Neural crest cell (in vitro differentiated cells): ENCODE measurements at places on chromosomes 3 and 15.
A peak's percentile ranks its signal among the peaks of the same experiment; 100 is the strongest.

DNA sequence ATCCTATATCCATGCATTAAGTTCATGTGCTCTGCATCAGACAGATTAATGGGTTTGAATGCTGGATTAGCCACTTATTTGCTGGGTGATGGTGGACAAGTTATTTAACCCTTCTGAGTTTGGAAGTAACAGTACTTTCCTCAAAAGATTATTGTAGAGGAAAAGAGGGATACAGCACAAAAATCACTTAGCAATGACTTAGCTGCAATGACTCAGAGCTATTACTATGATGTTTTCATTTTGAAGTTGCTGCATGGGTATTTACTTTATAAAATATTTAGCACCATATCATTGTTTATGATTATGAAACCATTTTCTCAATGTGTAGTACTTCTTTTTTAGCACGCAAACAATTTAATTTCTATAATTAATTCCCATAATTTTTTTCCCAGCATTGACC lies 248.4 kb downstream of the MYRIP start:
- H3K4me3 ChIP-seq = no peak overlapping the region
- H3K4me1 ChIP-seq = no peaks in the 10 kb centered on the region
- no peak for DNase-seq
- H3K27me3 ChIP-seq = peaks cover 14% of the 10 kb centered on the region
- H3K27ac ChIP-seq = no peak overlapping the region

DNA sequence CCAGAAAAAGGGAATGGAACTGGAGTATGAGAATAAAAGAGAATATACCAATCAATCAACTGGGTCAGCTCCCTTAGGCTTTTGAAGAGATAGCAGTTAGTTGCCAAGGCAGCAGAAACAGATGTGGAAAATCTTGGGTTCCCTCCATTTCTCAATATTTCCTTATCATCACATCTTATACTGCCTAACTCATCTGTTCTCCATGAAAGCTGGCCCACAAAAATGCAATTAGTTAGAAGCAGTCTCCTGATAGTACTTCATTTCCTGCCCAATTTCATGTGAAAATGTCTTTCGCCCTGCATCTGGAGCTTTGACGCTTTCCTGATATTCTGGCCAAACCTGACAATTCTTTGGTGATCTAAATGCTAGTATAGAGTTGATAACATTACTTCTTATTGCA lies 30.1 kb upstream of the SPTSSB start:
- H3K27ac ChIP-seq = no peak overlapping the region
- H3K4me3 ChIP-seq = no peak overlapping the region
- DNase-seq = no peak
- no peaks in the 10 kb centered on the region for H3K27me3 ChIP-seq
- peaks cover 3% of the 10 kb centered on the region for H3K4me1 ChIP-seq
- H3K36me3 ChIP-seq = no peaks in the 10 kb centered on the region

DNA sequence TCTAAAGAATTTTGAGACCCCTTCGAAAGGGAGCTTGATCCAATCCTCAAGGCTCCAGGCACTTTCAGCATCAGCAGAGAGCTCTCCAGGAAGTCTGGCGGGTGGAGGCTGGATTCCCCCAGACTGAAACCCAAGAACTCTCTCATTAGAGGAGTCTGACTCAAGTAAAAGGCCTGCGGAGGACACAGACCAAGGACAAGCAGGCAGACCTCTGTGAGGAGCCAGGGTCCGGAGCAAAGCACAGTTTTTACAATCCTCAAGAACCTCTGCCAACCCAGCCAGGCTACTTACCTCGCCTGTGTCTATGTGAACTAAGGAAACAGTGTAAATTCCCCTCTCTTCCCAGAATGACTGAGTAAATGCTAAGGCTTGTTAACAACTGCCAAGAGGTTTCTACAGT lies 86.2 kb downstream of the FBN1 start:
- H3K36me3 ChIP-seq = no peaks in the 10 kb centered on the region
- no peaks in the 10 kb centered on the region for H3K27me3 ChIP-seq
- H3K27ac ChIP-seq = peak overlapping the region; percentile 4
- H3K4me1 ChIP-seq = peaks cover 4% of the 10 kb centered on the region
- no peak overlapping the region for H3K4me3 ChIP-seq

GRCh38 chr15:43214592-43215295 lies 6.1 kb downstream of the EPB42 start:
- DNase-seq = no peak
- no peaks in the 10 kb centered on the region for H3K36me3 ChIP-seq
- no peak overlapping the region for H3K4me3 ChIP-seq
- H3K4me1 ChIP-seq = peaks cover 5% of the 10 kb centered on the region
- H3K27ac ChIP-seq = no peak overlapping the region
- H3K27me3 ChIP-seq = peaks cover 5% of the 10 kb centered on the region

DNA sequence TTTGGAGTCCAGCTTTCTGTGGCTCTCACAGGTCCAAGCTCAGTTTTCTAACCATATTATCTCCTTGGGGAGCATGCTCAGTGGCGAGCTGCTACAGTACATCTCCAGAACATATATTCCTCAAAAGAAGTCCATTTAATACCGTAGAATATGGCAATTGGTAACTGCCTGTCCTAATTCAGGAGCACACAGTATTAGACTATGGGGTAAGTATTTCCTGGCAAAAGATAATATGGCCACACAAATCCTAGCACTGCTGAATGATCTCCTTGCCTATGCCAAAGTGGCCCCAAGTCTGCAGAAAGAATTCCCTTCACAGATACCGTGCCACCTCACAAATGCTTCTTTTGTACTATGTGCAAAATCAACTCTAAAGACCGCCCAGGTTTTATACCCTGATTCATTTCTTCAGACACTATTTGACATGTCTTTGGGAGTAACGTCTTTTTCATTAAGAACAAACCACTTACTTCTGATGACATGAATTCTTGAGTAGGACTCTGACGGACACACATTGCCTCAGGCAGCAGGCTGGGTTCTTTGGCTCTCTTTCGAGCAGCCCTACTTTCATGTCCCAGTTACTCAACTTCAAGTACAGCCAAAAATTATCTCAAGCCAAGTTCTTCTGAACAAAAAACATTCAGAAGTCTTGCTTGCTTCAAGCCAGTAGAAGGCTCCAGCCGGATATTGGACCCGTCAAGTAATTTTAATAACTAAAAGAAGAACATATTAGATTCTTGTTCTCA lies 368.3 kb upstream of the DCBLD2 start:
- no peaks in the 10 kb centered on the region for H3K27me3 ChIP-seq
- no peak for DNase-seq
- H3K4me3 ChIP-seq = no peak overlapping the region
- H3K36me3 ChIP-seq = no peaks in the 10 kb centered on the region
- H3K27ac ChIP-seq = no peak overlapping the region

GRCh38 chr3:99602183-99602582 lies 36.2 kb upstream of the COL8A1 start:
- no peak for DNase-seq
- no peak overlapping the region for H3K4me3 ChIP-seq
- no peak overlapping the region for H3K27ac ChIP-seq
- H3K4me1 ChIP-seq = no peaks in the 10 kb centered on the region
- H3K27me3 ChIP-seq = no peaks in the 10 kb centered on the region

DNA sequence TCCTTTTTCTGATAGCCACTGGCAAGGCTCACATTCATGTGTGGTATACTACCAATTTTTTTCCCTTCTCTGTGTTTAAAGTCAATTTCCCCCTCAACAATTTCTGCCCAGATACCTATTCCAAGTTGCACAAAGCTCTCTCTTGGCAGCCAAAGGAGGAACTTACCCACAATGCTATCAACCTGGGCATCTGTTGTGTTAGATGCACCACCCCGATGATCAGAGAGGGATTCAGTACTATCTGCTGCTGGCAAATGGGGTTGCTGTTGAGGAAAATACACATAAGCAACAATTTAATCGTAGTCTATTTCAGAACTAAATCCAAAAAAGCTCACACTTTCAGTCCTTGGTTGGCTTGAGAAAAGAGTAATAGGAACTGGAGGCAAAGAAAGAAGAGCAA lies 46.1 kb downstream of the AAGAB start:
- H3K4me1 ChIP-seq = no peaks in the 10 kb centered on the region
- no peak for DNase-seq
- no peak overlapping the region for H3K27ac ChIP-seq

GRCh38 chr3:34394978-34395748 lies 596.7 kb downstream of the PDCD6IP start:
- H3K27me3 ChIP-seq = no peaks in the 10 kb centered on the region
- no peak for DNase-seq
- H3K27ac ChIP-seq = no peak overlapping the region
- no peaks in the 10 kb centered on the region for H3K36me3 ChIP-seq
- H3K4me3 ChIP-seq = no peak overlapping the region
- H3K4me1 ChIP-seq = peaks cover 4% of the 10 kb centered on the region

DNA sequence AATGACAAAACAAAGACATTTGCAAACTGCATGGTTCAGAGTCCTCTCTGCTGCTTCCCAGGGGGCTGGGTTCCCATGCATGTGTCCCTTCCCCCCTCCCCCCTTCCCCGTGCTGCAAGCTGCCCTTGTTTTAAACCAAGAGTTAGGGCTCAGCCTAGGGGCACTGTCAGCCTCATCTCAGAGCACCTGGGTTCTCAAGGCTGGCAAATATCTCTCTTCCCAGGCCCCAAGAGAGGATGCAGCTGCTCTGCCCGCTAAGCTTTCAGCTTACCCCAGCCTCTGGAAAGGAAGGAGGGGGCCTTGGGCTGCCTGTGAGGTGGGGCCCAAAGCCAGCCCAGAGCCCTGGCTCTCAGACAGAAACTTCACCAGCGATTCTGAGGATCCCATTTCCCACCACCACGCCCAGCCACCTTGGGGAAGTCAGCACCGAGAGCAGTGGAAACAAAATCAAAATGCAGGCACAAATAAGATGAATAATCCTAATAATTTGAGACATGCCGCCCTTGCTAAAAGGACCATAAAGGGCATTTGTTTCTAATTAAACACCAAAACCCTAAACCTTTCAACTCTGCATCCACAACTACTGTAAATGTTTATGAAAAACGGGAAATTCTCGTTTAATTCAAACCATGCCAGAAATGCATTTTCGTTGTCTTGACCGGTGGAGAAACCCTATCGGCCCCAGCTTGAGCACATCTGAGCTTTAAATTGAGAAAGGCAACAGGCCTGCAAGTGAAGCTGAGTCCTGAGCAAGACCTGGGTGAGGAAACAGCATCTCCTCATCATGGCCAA lies 67.7 kb upstream of the WNT5A start:
- no peak overlapping the region for H3K27ac ChIP-seq
- peaks cover 16% of the 10 kb centered on the region for H3K4me1 ChIP-seq
- DNase-seq = no peak

GRCh38 chr3:30934208-30934550 lies 39.7 kb upstream of the GADL1 start:
- no peaks in the 10 kb centered on the region for H3K27me3 ChIP-seq
- no peak overlapping the region for H3K4me3 ChIP-seq
- DNase-seq = no peak
- no peak overlapping the region for H3K27ac ChIP-seq
- peaks cover 7% of the 10 kb centered on the region for H3K4me1 ChIP-seq
- H3K36me3 ChIP-seq = no peaks in the 10 kb centered on the region

DNA sequence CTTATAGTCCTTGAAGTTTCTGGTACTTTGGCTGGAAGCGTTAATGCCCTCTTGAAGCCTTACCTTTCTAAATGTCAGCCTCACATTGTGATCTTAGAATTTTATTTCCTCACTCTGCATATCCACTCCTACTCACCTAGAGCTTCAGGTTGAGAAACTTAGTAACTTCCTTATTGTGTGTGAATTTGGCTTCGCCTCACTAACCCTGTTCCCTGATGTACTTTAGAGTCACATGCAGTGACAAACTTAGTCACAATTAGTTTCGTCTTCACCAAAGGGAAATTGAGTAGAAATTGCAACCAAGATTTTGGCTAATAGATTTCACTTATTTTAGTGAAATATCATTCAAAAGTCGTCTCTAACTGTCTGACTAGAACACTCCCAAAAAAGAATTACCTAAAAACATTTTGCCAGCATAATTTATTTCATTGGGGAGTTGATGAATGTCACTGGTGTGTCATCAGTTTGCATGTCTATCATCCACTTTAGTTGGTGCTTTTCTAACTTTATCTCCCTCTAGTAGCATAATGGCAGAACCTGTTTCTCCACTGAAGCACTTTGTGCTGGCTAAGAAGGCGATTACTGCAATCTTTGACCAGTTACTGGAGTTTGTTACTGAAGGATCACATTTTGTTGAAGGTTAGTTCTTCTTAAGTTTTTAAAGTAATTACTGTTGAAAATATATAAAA lies 960 bp downstream of the MFN1 start:
- peaks cover 2% of the 10 kb centered on the region for H3K36me3 ChIP-seq
- no peak for DNase-seq
- H3K27me3 ChIP-seq = no peaks in the 10 kb centered on the region
- H3K4me1 ChIP-seq = peaks cover 22% of the 10 kb centered on the region
- peak overlapping the region; percentile 99 for H3K4me3 ChIP-seq
- H3K27ac ChIP-seq = peak overlapping the region; percentile 8

- H3K27me3 ChIP-seq = peaks cover 6% of the 10 kb centered on the region
- H3K4me1 ChIP-seq = peaks cover 61% of the 10 kb centered on the region
- H3K36me3 ChIP-seq = peaks cover 7% of the 10 kb centered on the region
Measured at GRCh38 chr15:96889734-96890480, 559.4 kb downstream of the NR2F2 start.

DNA sequence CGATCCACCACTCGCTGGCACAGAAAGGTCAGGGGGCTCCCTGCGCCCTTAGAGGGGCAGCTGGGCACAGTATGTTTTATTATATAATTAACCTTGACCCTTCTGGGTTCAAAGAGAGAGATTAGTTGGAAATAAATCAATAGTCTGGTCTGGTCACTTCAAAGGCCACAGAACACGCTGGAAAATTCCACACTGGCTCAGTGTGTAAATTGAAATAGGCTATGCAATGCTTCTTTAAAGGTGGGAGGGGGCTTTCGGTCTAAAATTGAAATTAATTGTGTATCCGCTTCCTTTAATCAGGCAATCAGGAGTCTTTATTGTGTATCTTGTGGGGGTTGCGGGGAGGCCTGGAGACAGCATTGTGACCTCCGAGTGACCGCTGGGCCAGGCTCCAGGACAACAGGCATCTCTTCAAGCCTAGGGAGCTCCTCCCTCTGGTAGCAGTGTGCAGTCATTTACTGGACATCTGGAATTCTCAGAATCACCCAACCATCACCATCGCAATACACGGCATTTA lies 8.0 kb downstream of the RNU5B-1 start:
- peak overlapping the region; percentile 37 for H3K27ac ChIP-seq
- H3K36me3 ChIP-seq = no peaks in the 10 kb centered on the region
- DNase-seq = no peak
- H3K4me3 ChIP-seq = peak overlapping the region; percentile 62
- peaks cover 20% of the 10 kb centered on the region for H3K4me1 ChIP-seq

DNA sequence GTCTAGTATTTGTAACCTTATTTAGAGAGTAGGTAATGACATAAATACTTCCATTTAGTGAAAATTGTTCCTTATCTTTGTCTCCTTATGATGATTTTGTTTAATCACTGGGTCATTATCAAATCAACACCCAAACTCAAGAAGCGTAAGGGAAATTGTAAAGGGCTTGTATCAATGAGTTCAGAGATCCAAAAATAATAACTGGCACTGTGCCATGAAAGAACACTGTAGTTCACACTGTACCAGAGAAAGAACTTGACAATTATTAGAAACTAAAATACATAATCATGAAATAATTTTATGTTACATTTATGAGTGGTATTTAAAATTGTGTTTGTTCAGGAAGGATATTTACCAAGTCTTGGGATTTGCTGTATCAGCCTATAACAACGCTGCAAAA lies 895.4 kb downstream of the FHIT start:
- no peaks in the 10 kb centered on the region for H3K4me1 ChIP-seq
- DNase-seq = no peak
- H3K36me3 ChIP-seq = no peaks in the 10 kb centered on the region
- no peak overlapping the region for H3K27ac ChIP-seq
- no peak overlapping the region for H3K4me3 ChIP-seq
- no peaks in the 10 kb centered on the region for H3K27me3 ChIP-seq
